CD4-positive, alpha-beta T cell treated with Interleukin-15 for 4 hours (primary cell): ENCODE measurements at places on chromosomes 13 and 19.
A peak's percentile ranks its signal among the peaks of the same experiment; 100 is the strongest.

GRCh38 chr13:33016414-33017322, at the start of gene KL:
Gene KL (plus strand): TSS chr13:33016423. CDS start chr13:33016441, 18 bp downstream.
- DNase-seq, result no peak

GRCh38 chr19:10968527-10969135, 7.8 kb downstream of the SMARCA4 start:
- DNase-seq, result no peak

DNA sequence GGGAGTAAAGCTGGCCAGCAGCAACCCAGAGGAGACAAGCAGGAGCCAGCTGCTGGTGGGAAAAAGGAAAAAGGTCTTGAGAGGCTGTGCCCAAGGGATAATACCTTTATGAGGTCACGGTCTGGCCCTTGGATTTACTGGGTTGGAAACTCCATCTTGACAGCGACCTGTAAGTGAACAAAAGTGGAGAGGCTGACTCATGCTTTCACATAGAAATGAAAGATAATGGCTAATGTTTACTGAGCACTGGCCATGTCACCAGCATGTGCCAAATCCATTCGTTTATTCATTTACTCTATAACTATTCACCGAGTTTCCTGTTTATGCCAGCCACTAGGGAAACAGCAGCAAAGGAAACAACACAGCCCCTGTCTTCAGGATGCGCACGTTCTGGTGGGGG, 4.7 kb downstream of the VRK3 start:
- no peak for DNase-seq

DNA sequence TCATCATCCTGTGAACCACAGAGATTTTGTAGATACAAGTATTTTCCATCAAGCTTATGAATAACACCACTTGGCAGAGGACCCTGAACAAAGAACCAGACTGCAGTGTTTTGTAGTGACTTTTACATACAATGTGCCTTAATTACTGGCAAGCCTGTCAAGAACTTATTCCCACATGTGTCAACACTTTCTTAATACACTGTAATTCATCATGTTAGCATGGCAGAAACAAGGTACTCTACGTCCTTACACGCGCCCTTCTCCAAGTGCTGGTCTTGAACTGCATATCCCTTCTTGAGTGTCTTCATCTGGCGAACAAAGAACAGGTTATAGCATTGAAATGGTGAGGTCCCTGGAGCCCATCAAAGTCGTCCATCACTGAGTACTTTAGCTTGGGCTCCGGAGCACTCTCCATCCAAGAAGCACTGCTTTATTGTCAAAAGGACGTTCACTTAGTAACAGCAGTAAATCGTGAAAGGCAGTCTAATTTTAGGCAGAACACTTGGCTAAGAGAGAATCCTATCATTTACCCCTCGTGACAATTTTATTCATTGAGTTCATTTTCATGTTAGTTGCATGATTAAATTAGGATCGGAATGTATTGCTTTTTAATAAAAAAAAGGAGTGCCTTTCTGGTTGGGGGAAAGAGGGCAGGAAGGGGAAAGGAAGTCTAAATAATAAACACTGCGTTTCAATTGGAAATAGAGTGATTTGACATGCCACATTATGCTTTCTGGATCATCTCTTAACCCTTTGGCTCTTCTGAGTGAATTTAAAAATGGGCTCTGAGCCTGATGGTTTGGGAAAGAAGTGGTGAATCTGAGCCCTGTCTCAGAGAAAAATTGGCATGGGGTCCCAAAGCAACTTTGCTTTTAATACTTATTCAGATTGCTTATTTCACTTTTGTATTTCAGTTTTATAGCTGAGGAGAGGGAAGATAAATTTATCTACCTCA, 376.1 kb downstream of the DLEU7 start:
- DNase-seq, result no peak

- peak; percentile 28 for DNase-seq
Observed at GRCh38 chr19:3687774-3688706, 12.2 kb downstream of the PIP5K1C start.

DNA sequence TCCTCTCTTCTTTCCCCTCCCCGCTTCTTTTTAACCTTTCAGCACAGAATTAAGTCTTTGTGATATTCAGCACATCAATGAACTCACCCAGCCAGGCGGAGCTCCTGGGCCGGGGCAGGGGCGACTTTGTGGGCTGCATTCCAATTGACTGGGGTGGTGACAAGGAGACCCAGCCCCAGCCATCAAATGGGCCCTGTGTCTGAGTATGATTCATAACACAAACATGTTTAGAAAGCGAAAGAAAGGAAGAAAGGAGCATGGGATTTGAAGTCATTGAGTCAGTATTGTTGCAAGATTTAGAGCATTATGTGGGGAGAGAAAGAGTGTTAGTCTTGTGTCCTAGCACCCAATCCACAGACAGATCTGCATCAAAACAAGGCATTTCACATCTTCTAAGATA, 185.3 kb downstream of the LHFPL6 start:
- DNase-seq, result no peak

GRCh38 chr13:29165840-29166239, 345.7 kb downstream of the MTUS2 start:
- no peak for DNase-seq
